GM12878 (cell line): ENCODE measurements at places on chromosomes 4 and X. TPM values are rescaled to one million over a fixed set of nuclear protein-coding genes. Genes with fewer than 3 reads are reported as not detected.
A peak's percentile ranks its signal among the peaks of the same experiment; 100 is the strongest.

TRIM75 gene
- polyA plus RNA-seq = not detected in 2 replicates

DNA sequence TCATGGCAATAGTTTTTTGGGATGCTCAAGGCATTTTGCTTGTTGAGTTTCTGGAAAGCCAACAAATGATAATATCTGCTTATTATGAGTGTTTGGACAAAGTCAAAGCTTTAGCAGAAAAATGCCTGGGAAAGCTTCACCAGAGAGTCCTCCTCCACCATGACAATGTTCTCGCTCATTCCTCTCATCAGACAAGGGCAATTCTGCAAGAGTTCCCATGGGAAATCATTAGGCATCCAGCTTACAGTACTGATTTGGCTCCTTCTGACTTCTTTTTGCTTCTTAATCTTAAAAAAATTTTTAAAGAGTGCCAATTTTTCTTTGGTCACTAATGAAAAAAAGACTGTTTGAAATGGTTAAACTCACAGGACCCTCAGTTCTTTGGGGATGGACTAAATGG is 136.3 kb downstream of the UBE2K start:
- no peaks in the 10 kb centered on the region for H3K27me3 ChIP-seq
- no peak overlapping the region for H3K27ac ChIP-seq
- H3K4me3 ChIP-seq = no peak overlapping the region
- H3K36me3 ChIP-seq = peaks cover 35% of the 10 kb centered on the region

DNA sequence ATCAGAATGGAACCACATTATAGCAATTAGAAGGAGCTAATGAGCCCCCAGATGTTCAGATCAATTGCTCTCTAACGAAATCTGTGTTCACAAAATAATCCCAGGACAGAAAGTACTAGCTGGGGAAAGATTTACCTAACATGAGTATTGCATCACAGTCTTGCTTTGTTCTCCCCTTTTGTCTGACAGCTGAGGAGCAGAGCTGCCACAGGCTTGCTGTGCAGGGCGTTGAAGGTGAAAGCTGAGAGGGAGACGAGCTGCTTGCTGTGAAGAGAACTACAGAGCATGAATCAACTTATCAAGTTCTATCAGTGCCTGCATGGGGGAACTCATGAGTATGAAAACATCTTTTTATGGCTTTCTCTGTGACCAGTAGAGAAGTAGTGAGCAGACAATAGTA is 441.2 kb downstream of the CENPC start:
- H3K4me1 ChIP-seq = no peaks in the 10 kb centered on the region
- no peak overlapping the region for H3K4me3 ChIP-seq
- H3K36me3 ChIP-seq = no peaks in the 10 kb centered on the region

GRCh38 chr4:180564026-180564425 is 1679.2 kb upstream of the TENM3 start:
- no peak for DNase-seq
- no peak overlapping the region for H3K4me3 ChIP-seq
- H3K36me3 ChIP-seq = no peaks in the 10 kb centered on the region
- H3K27me3 ChIP-seq = no peaks in the 10 kb centered on the region
- H3K4me1 ChIP-seq = no peaks in the 10 kb centered on the region

DNA sequence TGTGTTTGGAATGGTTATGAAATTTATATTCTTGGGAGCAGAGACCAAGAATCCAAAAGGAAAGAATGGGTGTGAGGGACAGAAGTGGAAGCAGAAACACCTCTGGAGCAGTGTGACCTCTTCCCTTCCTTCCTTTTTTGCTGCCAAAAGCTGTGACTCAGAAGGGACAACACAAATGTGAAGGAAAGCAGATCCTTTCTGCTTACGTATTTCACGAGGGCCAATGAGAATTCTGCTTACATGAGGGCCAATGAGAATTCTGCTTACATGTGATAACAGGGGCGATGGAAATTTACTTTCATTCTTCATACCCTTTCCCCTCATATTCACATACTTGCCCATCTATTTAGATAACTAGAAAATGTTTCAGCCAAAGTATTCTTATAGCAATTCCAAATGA is 404.6 kb downstream of the PRDM5 start:
- DNase-seq = peak; percentile 42
- no peaks in the 10 kb centered on the region for H3K27me3 ChIP-seq
- H3K36me3 ChIP-seq = no peaks in the 10 kb centered on the region

DNA sequence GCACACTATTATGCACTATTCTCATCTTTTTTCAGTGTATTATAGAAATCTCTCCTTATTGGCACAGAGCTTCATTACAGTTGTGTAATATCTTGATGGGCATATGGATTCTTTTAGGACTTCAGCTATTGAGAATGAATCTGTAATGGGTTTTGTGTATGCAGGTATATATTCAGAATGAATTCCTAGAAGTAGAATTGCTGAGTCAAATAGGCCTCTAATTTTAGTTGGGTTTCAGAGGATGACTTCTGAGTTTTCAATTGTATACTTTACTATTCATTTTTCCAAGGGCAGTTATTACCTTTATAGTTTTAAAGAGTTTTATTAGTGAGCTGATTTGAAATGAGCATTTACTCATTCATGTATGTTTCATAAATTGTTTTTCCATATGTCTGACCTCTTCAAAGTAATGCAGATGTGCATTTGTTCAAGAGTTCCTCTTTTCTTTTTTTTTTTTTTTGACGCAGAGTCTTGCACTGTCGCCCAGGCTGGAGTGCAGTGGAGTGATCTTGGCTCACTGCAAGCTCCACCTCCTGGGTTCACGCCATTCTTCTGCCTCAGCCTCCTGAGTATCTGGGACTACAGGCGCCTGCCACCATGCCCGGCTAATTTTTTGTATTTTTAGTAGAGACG is 19.5 kb downstream of the CASP6 start:
- no peaks in the 10 kb centered on the region for H3K27me3 ChIP-seq
- H3K4me3 ChIP-seq = no peak overlapping the region
- no peaks in the 10 kb centered on the region; the same call in 1 of the 2 replicates for H3K36me3 ChIP-seq
- H3K27ac ChIP-seq = no peak overlapping the region
- DNase-seq = no peak
- no peaks in the 10 kb centered on the region for H3K4me1 ChIP-seq

DNA sequence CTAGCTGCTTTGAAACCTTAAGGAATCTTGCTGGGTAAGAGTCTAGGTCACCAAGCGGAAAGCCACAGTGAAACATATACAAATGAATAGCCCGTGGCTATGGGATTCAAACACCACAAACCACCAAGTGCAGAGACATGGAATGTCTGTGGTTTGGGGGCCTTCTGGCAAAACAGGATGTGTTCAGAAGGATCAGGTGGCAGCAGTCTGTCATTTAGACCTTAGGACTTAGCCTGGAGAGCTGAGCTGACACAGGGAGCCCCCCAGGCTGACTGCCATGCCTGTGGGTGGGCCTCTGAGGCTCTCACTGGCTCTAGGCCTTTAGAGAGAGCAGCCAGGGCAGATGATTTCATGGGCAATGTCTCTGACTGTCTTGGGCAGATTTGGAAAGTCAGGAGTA is 225.6 kb downstream of the FBXW7 start:
- H3K4me1 ChIP-seq = no peaks in the 10 kb centered on the region
- no peaks in the 10 kb centered on the region for H3K36me3 ChIP-seq
- DNase-seq = no peak
- H3K27ac ChIP-seq = no peak overlapping the region

GRCh38 chr4:38413524-38414341 is 250.3 kb upstream of the KLF3 start:
- DNase-seq = no peak
- H3K36me3 ChIP-seq = no peaks in the 10 kb centered on the region
- peaks cover 17% of the 10 kb centered on the region for H3K4me1 ChIP-seq
- H3K27me3 ChIP-seq = no peaks in the 10 kb centered on the region
- H3K4me3 ChIP-seq = no peak overlapping the region

- no peak overlapping the region for H3K27ac ChIP-seq
- DNase-seq = no peak
- no peak overlapping the region for H3K4me3 ChIP-seq
Observed at GRCh38 chr4:87118826-87119225, 101.6 kb downstream of the KLHL8 start.

- no peaks in the 10 kb centered on the region for H3K27me3 ChIP-seq
- no peaks in the 10 kb centered on the region for H3K4me1 ChIP-seq
- H3K36me3 ChIP-seq = no peaks in the 10 kb centered on the region
- DNase-seq = no peak
- no peak overlapping the region for H3K27ac ChIP-seq
Observed at GRCh38 chr4:67939195-67939594, 24.1 kb downstream of the TMPRSS11A start.

STX18 gene
- polyA plus RNA-seq = 31.7 and 33.6 TPM in 2 replicates

UGT2B15 gene
- not detected in 2 replicates for polyA plus RNA-seq

- H3K27me3 ChIP-seq = no peaks in the 10 kb centered on the region
- H3K4me1 ChIP-seq = no peaks in the 10 kb centered on the region
- H3K27ac ChIP-seq = no peak overlapping the region
- H3K36me3 ChIP-seq = no peaks in the 10 kb centered on the region
- DNase-seq = no peak
Observed at GRCh38 chr4:35695003-35695402, 549.3 kb downstream of the ARAP2 start.

- H3K36me3 ChIP-seq = no peaks in the 10 kb centered on the region
- H3K4me1 ChIP-seq = no peaks in the 10 kb centered on the region
- H3K27ac ChIP-seq = no peak overlapping the region
- no peaks in the 10 kb centered on the region for H3K27me3 ChIP-seq
- DNase-seq = no peak
Observed at GRCh38 chrX:107563824-107564223, 64.5 kb upstream of the PRPS1 start.

DAPP1 gene
- polyA plus RNA-seq = 57.5 and 58.9 TPM in 2 replicates

DNA sequence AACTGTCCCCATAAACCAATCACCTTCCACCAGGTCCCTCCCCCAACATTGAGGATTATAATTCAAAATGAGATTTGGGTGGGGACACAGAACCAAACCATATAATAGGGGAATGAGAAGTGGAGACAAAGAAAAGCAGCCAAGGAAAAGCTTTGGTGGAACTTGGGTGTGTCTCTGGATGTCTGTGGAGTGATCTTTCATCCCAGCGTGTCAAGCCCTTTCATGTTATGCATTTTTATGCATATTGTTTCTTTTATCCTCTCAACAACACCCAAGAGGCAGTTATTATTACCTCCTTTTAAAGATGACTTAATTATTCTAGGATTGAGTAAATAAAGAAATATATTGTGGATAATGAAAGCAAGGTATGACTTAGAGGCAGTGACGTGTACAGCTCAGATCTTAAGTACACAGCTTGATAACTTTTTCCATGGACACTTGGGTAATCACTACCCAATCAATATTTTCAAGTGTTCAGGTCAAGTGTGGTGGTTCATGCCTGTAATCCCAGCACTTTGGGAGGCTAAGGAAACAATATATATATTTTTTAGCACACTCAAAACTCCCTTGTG is 42.6 kb upstream of the HOPX start:
- H3K4me1 ChIP-seq = peaks cover 4% of the 10 kb centered on the region
- H3K4me3 ChIP-seq = no peak overlapping the region
- no peaks in the 10 kb centered on the region for H3K36me3 ChIP-seq
- no peaks in the 10 kb centered on the region for H3K27me3 ChIP-seq
- no peak for DNase-seq

DNA sequence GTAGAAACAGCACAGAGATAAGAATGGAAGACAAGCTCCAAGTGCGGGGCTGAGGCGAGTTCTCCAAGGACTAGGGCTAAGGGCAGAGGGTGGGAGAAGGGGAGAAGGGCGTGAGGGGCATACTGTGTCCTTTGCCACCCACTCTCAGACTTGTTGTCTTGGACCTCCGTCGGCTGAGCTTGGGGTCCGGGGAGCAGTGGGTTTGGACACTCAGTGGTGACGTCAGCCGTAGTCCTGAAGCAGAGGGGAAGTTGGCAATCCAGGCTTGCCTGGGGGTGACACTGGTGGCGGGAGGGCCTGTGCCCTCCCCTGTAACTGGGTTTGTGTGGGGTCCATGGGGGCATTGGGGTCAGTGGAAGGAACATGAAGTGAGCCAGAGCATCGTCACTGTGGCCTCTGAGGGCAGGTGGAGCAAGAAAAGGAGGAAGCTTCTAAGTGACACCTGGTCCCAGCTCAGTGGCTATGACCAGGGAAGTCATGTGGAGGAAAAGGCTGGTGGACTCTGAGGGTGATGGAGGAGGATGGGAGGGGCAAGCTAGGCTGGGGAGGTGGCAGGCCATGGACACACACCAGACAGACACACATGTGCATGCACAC is 17.6 kb downstream of the CD99 start:
- H3K4me3 ChIP-seq = no peak overlapping the region
- no peaks in the 10 kb centered on the region for H3K27me3 ChIP-seq
- no peak for DNase-seq
- peaks cover 34% of the 10 kb centered on the region for H3K4me1 ChIP-seq
- H3K27ac ChIP-seq = no peak overlapping the region
- peaks cover 10% of the 10 kb centered on the region for H3K36me3 ChIP-seq

DNA sequence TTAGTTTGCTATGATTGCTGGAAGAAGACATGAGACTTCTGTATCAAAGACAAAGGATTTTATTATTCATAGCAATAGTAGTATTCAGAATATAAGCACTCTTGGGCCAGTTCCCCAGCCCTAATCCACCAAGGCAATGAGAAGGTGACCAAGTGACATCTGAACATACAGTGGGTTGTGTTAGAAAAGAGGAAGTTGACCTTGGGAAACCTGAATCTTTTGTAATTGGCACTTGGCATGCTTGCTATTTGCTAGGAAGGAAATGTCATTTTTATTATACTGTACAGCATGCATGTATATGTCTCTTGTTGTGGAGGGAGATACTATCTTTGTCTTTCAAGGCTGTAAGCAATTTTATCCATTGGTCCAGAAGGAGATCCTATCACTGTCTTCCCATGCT is 216.1 kb upstream of the FAT1 start:
- H3K27ac ChIP-seq = no peak overlapping the region
- H3K27me3 ChIP-seq = no peaks in the 10 kb centered on the region
- no peak for DNase-seq
- H3K4me3 ChIP-seq = no peak overlapping the region
- H3K4me1 ChIP-seq = no peaks in the 10 kb centered on the region

DNA sequence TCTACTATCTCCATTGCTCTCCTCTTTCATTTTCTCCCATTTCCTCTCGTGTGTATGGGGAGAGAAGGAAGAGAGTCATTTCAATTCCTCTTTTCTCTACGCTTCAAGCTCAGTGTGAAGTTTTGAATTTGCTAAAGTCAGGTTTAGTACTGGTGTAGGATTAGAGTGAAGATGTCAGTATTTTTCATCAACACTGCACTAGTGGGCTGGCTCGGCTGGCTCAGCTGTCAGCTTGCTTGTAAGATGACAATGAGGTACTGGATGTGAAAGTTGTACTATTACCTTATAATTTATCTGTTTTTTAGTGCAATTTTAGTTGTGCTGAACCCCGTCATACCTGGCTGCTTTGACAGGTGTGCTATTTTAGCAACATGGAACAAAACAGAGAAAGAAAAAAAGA is 2.1 kb upstream of the SH2D1A start:
- no peak for DNase-seq
- no peak overlapping the region for H3K27ac ChIP-seq
- H3K4me1 ChIP-seq = no peaks in the 10 kb centered on the region
- no peaks in the 10 kb centered on the region for H3K27me3 ChIP-seq
- H3K4me3 ChIP-seq = no peak overlapping the region

DNA sequence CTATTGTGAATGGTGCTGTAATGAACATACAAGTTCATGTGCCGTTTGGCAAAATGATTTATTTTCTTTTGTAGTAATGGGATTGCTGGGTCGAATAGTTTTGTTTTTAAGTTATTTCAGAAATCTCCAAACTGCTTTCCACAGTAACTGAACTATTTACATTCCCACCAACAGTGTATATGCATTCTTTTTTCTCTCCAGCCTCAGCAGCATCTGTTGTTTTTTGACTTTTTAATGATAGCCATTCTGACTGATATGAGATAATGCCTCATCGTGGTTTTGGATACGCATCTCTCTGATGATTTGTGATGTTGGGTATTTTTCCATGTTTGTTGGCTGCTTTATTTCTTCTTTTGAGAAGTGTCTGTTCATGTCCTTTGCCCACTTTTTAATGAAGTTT is 246.3 kb upstream of the ADGRL3 start:
- no peaks in the 10 kb centered on the region for H3K36me3 ChIP-seq
- no peak overlapping the region for H3K27ac ChIP-seq
- DNase-seq = no peak
- no peak overlapping the region for H3K4me3 ChIP-seq
- no peaks in the 10 kb centered on the region for H3K4me1 ChIP-seq
- no peaks in the 10 kb centered on the region for H3K27me3 ChIP-seq
